ENCODE measurements at places on chromosomes 12 and 14. TPM values are rescaled to one million over a fixed set of nuclear protein-coding genes. Genes with fewer than 3 reads are reported as not detected.

- H3K4me1 ChIP-seq, result no peaks in the 10 kb centered on the region
- no peaks in the 10 kb centered on the region for H3K36me3 ChIP-seq
- H3K27ac ChIP-seq, result no peak overlapping the region
- no peak for DNase-seq
- no peak overlapping the region for H3K4me3 ChIP-seq
- H3K27me3 ChIP-seq, result no peaks in the 10 kb centered on the region
Measured at GRCh38 chr14:57943541-57943940, 77.6 kb upstream of the SLC35F4 start.

GRCh38 chr14:61177279-61178225 lies 103.6 kb downstream of the TMEM30B start:
- H3K27ac ChIP-seq, result no peak overlapping the region
- H3K4me3 ChIP-seq, result no peak overlapping the region
- H3K4me1 ChIP-seq, result no peaks in the 10 kb centered on the region
- no peaks in the 10 kb centered on the region for H3K27me3 ChIP-seq

DNA sequence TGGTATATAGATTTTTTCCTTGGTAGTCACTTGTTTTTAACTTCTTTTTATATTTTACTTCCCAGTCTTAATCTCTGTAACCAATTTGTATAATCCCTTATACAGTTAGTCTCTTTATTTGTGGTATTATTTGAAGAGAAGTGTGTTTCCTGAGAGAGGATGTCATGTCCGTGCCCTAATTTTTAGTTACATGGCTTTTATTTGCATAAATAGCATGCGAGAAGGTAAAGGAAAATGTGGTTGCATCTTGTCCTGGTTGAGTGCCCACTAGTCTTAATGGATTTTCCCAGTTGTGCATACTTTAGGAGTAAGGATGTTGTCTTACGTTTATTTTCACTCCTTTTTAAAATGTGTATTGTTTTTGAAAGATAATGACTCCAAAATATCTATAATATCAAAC lies 27.5 kb downstream of the RAP1B start:
- peaks cover 54% of the 10 kb centered on the region for H3K4me1 ChIP-seq
- no peak overlapping the region for H3K27ac ChIP-seq
- no peaks in the 10 kb centered on the region for H3K27me3 ChIP-seq
- no peak for DNase-seq
- no peaks in the 10 kb centered on the region for H3K36me3 ChIP-seq

DNA sequence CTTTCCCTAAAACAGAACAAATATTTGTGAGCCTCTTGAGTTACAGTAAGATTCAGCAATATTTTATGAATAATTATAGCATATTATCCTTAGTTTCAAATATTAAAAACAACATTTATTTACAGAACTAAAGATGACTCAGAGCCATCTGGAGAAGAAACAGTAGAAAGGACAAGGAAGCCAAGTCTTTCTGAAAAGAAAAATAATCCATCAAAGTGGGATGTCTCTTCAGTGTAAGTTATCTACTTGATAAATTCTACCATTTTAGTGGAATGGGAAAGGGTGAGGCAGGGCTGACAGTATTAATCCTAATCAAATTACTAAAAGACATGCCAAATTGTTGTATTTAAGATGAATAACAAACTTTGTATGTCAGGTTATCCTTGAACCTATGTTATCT lies 88.1 kb downstream of the DNAI7 start:
- no peaks in the 10 kb centered on the region for H3K36me3 ChIP-seq
- DNase-seq, result no peak
- H3K27ac ChIP-seq, result no peak overlapping the region
- no peaks in the 10 kb centered on the region for H3K27me3 ChIP-seq
- H3K4me1 ChIP-seq, result no peaks in the 10 kb centered on the region
- H3K4me3 ChIP-seq, result no peak overlapping the region

DNA sequence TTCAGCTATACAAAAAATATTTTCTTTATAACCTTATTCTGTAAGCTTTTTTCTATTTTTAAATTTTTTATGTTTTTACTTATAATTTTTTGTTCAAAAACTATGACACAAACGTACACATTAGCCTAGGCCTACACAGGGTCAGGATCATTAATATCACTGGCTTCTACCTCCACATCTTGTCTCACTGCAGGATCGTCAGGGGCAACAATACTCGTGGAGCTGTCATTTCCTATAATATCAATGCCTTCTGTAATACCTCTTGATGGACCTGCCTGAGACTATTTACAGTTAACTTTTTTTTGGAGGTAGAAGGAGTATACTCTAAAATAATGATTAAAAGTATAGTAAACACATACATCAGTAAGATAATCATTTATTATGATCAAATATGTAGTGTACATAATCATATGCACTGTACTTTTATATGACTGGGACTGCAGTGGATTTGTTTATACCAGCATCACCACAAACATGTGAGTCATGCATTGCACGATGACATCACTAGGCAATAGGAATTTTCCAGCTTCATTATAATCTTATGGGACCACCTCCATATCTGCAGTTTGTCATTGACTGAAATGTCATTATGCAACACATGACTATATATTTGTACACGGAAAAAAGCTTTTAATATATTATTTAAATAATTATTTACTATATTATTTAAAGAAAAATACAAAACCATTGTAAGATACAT lies 18.5 kb upstream of the PMCH start:
- no peak overlapping the region for H3K4me3 ChIP-seq
- H3K4me1 ChIP-seq, result no peaks in the 10 kb centered on the region
- H3K27ac ChIP-seq, result no peak overlapping the region
- no peaks in the 10 kb centered on the region for H3K27me3 ChIP-seq

GRCh38 chr12:68364328-68364727 lies 32.2 kb upstream of the MDM1 start:
- H3K27ac ChIP-seq, result peak overlapping the region; percentile 72
- no peaks in the 10 kb centered on the region for H3K36me3 ChIP-seq
- DNase-seq, result no peak
- H3K27me3 ChIP-seq, result no peaks in the 10 kb centered on the region

DNA sequence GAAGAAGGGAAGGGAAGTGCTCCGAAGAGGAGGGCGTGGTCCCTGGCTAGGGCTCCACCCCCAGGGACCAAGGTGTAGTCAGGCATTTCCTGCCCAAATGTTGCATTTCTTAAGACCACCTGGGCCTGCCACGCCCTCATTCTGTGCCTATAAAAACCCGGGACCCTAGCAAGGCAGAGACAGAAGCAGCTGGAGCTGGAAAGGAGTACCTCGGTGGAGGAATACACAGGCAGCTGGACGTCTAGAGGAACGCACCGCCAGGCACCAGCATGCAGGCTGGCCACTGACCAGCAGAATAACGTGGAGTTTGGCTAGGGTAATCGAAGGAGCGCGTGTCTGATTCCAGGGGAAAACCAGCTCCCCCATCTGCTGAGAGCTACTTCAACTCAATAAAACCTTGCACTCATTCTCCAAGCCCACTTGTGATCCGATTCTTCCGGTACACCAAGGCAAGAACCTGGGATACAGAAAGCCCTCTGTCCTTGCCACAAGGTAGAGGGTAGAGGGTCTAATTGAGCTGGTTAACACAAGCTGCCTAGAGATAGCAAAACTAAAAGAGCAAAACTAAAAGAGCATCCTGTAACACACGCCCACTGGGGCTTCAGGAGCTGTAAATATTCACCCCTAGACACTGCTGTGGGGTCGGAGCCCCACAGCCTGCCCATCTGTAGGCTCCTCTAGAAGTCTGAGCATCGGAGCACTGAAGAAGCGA lies 21.0 kb downstream of the CFL2 start:
- DNase-seq, result no peak
- no peaks in the 10 kb centered on the region for H3K4me1 ChIP-seq
- no peaks in the 10 kb centered on the region for H3K27me3 ChIP-seq
- peak overlapping the region; percentile 42 for H3K4me3 ChIP-seq
- H3K36me3 ChIP-seq, result no peaks in the 10 kb centered on the region

GRCh38 chr12:28443337-28443736 lies 253.1 kb downstream of the CCDC91 start:
- no peaks in the 10 kb centered on the region for H3K36me3 ChIP-seq
- no peak overlapping the region for H3K27ac ChIP-seq
- H3K4me3 ChIP-seq, result no peak overlapping the region

GRCh38 chr12:12267742-12268200 lies 927 bp upstream of the LRP6 start:
- no peak for DNase-seq
- H3K4me1 ChIP-seq, result peaks cover 31% of the 10 kb centered on the region
- peak overlapping the region; percentile 87 for H3K4me3 ChIP-seq
- peak overlapping the region; percentile 96 for H3K27ac ChIP-seq

- DNase-seq, result no peak
- H3K27ac ChIP-seq, result no peak overlapping the region
- H3K27me3 ChIP-seq, result no peaks in the 10 kb centered on the region
- H3K4me1 ChIP-seq, result no peaks in the 10 kb centered on the region
- no peaks in the 10 kb centered on the region for H3K36me3 ChIP-seq
- peak overlapping the region; percentile 13 for H3K4me3 ChIP-seq
Measured at GRCh38 chr14:65170768-65171507, 68.6 kb upstream of the MAX start.

DNA sequence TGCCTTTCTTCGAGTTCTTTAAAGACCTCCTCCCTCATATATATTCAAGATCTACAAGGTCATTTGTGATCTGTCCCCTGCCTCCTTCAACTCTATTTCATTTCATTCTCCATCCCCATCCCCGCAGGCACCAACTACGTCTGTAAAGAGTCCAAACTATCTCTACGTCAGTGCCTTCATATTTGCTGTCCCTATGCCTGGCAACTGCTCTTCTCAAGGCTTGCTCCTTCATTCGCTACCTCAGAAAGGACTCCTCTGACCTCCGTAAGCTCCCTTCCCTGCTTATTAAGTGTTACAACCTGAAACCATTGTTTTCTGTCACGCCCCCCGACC lies 650 bp downstream of the LLPH start:
- H3K27ac ChIP-seq, result peak overlapping the region; percentile 85
- H3K4me3 ChIP-seq, result peak overlapping the region; percentile 79
- H3K36me3 ChIP-seq, result peaks cover 26% of the 10 kb centered on the region
- DNase-seq, result no peak
- H3K27me3 ChIP-seq, result no peaks in the 10 kb centered on the region
- no peaks in the 10 kb centered on the region for H3K4me1 ChIP-seq

GRCh38 chr12:69240631-69240995 lies 1.2 kb downstream of the CPSF6 start:
- H3K4me3 ChIP-seq, result peak overlapping the region; percentile 72
- no peaks in the 10 kb centered on the region for H3K27me3 ChIP-seq
- H3K36me3 ChIP-seq, result no peaks in the 10 kb centered on the region

DNA sequence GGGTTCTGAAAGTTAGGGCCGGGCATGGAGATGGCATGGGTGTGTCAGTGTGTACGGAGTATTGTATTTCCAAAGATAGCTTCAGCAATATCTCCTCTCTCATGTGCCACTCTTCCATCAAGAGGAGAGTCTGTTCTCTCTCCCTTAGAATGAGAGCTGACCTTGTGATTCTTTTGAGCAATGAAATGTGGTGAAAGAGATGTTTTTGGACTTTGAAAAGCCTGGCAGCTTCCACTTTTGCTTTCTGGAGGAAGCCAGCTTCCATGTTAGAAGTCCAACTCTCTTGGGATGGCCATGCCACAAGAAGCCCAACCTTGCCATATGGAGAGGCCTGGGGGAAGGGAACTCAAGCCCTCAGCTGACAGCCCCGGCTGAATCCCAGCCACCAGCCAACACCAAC lies 72.4 kb upstream of the GZMB start:
- H3K4me1 ChIP-seq, result no peaks in the 10 kb centered on the region
- H3K36me3 ChIP-seq, result no peaks in the 10 kb centered on the region
- H3K27me3 ChIP-seq, result no peaks in the 10 kb centered on the region
- no peak overlapping the region for H3K27ac ChIP-seq
- DNase-seq, result no peak

GRCh38 chr12:50647031-50647430 lies 116.9 kb upstream of the ATF1 start:
- no peaks in the 10 kb centered on the region for H3K36me3 ChIP-seq
- no peaks in the 10 kb centered on the region for H3K4me1 ChIP-seq
- no peaks in the 10 kb centered on the region for H3K27me3 ChIP-seq
- DNase-seq, result no peak
- no peak overlapping the region for H3K4me3 ChIP-seq
- no peak overlapping the region for H3K27ac ChIP-seq

GRCh38 chr12:108855284-108856169 lies 1.9 kb downstream of the SSH1 start:
- peak overlapping the region; percentile 96 for H3K27ac ChIP-seq
- H3K4me3 ChIP-seq, result peak overlapping the region; percentile 75
- peaks cover 79% of the 10 kb centered on the region for H3K4me1 ChIP-seq
- H3K27me3 ChIP-seq, result no peaks in the 10 kb centered on the region

GRCh38 chr12:91053951-91054715 lies 3.7 kb downstream of the KERA start:
- H3K27me3 ChIP-seq, result no peaks in the 10 kb centered on the region
- peaks cover 3% of the 10 kb centered on the region for H3K4me1 ChIP-seq
- H3K27ac ChIP-seq, result no peak overlapping the region

- H3K4me1 ChIP-seq, result peaks cover 6% of the 10 kb centered on the region
- no peaks in the 10 kb centered on the region for H3K27me3 ChIP-seq
- no peaks in the 10 kb centered on the region for H3K36me3 ChIP-seq
Measured at GRCh38 chr14:104382361-104383087, 197.0 kb upstream of the C14orf180 start.

GRCh38 chr14:33796356-33796755 lies 154.5 kb downstream of the EGLN3 start:
- H3K27me3 ChIP-seq, result no peaks in the 10 kb centered on the region
- H3K27ac ChIP-seq, result no peak overlapping the region
- no peak overlapping the region for H3K4me3 ChIP-seq
- H3K36me3 ChIP-seq, result no peaks in the 10 kb centered on the region
- no peak for DNase-seq

DNA sequence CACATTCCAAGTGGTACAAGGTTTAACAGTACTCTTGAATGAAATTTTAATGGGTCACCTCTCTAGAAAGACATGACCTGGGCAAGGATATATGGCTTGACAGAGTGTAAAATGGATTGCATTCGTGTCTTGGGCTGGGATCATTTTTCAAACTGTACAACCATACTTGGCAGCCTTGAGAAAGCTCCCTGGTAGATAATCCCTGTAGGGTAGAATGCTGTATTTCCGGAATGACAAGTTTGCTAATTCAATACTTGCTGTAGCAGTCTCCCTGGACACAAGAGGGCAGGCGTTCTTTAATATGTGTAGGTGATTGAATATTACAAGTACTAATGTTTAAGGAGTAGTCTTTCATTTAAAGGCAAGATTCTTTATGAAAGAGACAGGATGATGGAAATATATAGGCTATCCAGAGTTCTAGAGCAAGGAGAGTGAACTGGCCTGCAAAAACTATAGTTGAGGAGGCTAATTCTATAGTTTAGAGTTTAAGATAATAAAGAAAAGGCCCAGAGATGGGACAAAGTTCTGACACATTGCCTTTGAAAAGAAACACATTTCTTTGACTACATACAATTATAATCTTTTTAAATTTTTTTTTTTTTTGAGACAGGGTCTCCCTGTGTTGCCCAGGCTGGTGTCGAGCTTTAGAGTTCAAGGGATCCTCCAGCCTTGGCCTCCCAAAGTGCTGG lies 53.4 kb downstream of the PLBD1 start:
- no peak overlapping the region for H3K4me3 ChIP-seq
- H3K4me1 ChIP-seq, result no peaks in the 10 kb centered on the region
- no peak overlapping the region for H3K27ac ChIP-seq
- no peak for DNase-seq
- no peaks in the 10 kb centered on the region for H3K27me3 ChIP-seq

The PKP2 gene
- total RNA-seq, result 271 TPM

The TBX3 gene
- 6.1 TPM for total RNA-seq

The PTCSC3 gene
- total RNA-seq, result not detected

The SLCO1A2 gene
- not detected for total RNA-seq

The ENDOU gene
- total RNA-seq, result 2.1 TPM

The ETV6 gene
- total RNA-seq, result 6.7 TPM

Measured in right atrium auricular region (tissue), 2 donors.